ENCODE measurements at places on chromosomes 2 and 18. TPM values are rescaled to one million over a fixed set of nuclear protein-coding genes. Genes with fewer than 3 reads are reported as not detected.

- no peak for DNase-seq
Measured at GRCh38 chr2:133431289-133431688, 137.0 kb downstream of the NCKAP5 start.

DNA sequence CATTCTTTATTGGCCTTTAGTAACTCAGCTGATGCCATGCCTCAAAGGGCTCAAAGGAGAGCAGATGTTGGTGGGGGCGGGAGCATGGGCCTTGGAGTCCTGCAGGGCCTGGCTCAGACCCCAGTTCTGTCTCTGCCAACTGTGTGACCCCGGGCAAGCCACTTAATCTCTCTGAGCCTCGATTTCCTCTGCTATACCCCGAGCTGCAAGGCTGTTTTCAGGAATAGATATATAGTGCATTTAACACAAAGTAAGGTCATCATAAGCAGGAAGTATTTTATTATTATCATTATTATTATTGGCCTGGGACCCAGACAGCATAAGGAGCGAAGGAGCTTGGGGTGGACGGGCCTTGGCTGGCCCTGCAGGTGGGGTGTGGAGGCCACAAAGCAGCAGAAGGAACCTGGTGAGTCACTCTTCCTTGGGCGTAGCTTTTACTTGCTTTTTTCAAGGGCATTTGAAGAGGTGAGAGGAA, 162.7 kb downstream of the INHBB start:
- no peak for DNase-seq

DNA sequence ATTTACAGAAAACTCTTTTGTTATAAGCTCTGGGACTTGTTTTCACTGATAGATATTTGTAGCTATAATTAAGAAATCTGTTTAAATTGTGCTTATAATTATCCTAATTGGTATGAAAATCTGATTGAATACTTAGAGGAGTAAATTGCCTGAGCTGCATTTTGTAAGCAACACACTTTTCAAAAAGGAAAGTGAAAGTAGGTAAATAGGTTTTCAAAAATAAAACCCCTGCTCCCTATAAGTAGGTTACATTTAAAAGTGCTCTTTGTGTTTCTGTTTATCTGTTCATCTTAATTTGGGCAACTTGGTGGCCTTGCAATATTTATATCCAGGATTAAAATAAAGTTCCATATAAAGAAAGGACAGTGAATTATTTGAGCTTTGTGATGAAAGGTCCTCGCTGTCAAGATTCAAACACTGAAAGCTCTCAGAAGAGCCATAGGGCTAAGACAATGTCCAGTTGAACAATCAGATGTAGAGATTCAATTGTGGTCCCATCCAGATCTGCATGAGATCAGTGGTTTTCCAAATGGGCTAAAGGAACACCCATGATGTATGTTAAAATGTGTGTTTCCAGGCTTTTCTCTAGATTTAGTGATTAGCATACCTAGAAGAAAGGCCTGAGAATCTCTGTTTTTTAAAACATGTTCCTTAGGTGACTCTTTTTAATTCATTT, 371.6 kb downstream of the RPRM start:
- peak; percentile 1 for DNase-seq

DNA sequence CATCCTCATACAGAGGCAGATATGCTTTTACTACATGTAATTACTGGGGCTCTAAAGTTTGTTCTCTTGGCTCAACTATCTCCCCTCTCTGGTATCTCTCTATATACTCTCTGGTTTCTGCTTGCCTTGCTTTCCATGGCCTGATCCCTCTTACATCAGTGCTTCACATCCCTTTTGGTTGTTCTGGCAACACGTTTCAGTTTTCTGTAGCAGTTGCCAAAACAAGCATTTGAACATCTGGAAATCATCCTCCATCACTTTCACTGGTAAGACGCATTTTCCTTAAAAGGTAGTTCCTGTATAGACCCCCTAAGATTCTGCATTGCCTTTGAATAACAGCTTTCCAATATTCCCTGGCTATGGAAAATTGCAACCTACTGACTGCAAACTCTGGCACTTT, 25.9 kb downstream of the COL5A2 start:
- no peak for DNase-seq

DNA sequence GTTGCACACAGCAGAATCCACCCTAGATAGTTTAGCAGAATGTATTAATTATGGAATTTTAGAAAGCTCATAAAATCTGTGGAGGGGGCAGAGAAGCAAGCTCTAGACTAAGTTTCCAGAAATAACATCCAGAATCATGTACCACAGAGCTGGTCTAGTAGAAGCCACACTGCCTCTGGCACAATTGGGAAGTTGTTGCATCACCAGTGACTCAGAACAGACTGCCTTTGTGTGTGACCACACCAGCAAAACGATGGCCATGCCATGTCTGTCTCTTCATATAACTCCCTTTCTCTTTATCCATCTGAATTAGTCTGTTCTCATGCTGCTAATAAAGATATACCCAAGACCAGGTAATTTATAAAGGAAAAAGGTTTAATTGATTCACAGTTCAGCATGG, 158.9 kb downstream of the CCDC148 start:
- no peak for DNase-seq

DNA sequence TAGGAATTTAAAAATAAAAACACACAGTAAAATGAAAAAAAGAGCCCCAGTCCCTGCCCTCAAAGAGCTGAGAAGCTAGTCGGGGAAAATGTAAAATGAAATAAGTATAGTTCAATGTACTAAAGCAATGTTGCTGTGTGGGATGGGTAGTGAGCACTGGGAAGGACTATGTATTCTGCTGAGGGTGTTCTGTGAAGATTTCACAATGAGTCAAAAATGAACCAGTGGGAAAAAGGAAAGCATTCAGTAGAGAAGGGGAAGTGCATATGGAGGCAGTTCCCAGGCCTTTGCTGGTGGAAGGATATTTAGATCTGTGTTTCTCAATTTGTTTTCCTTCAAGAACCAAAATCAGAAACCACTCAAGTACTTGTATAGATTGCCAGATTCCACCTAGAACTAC, 1094.7 kb upstream of the KLHL29 start:
- DNase-seq: no peak

RAD51AP2 gene
- polyA plus RNA-seq: not detected

DNA sequence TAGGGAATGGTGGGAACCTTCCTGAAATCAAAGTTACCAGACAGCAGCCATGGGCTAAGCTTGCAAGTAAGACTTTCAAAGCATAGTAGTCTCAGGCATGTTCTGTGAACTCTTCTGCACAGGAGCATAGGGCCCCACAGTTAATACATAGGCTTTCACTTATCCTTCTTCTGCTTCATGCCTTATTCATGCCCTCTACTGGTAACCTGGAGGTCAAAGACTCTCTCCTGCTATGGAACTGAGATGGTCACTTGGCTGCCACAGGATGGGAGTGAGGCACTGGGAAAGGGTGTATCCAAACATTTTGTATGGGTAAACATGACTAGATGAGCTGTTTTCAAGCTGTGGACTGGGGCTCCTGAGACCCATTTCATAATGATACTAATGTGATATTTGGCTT, 49.1 kb upstream of the ZNF638 start:
- DNase-seq: no peak

DNA sequence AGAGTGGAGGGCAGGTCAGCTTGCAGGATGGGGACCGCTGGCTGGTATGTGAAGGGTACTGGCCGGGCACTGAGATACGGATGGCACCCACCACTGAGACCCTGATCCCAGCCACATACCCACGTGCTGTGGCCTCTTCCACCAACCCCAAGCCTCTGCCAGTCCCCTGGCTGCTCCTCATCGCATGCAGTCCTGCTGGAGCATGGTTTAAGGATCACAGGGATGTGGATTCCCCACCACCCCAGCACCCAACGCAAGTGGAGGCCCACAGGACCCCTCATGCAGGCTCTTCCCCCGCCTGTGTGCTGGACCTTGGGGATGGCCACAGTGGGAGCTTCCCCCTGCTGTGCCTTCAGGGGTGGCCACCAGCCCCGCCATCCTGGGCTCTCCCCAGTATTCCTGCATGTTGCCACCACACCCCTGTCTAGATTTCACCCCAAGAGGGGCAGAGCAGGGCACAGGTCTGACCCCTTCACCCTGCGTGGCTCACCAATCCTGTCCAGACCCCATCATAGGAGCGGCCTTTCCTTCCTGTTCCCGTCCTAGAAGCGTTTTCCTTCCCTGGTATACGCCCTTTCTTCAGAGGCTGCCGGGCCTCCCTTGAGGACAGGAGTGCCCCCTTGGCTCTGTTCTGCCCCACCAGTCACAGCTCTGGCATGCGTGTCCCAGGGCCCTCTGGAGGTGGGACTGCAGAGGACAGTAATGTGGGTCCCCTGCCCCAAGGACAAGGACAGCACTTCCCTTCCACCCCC, 18.3 kb downstream of the MLPH start:
- DNase-seq: no peak

DNA sequence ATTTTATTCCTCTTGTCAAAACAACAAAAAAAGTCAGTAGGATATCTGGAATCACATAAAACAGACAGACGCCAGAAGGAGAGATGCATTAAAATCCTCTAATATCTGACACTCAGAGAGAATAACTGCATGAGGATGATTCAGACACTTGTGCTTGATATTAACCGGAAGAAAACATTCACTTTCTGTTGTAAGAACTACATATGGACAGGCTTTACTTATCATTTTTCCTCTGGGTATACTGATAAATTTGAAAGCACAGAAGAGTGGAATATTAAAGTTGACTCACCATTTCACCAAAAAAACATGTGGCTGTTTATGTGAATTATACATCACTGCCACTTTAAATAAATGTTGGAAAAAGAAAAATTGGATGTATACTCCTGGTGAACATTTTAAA, 589.1 kb upstream of the CDH2 start:
- DNase-seq: no peak

KIF1A gene
- polyA plus RNA-seq: 0.18 TPM

- DNase-seq: no peak
Measured at GRCh38 chr2:27829791-27830190, 58.3 kb downstream of the MRPL33 start.

DNA sequence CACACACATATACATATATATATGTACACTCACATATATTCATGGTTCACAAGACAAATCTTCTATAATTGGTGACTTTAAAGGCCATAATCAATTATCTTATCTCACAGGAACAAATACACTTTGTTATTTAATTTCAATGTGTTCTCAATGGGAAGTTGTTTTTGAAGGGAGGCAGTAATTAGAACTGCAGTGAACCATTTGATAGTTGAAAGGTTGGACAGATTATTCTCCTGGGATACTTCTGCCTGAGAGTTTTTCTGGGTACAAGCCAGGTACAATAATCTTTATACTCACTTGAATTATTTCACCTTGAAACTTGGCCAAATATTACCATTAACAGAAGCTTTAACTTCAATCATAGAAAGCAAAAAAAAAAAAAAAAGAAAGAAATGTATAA, 546.6 kb upstream of the LRRTM4 start:
- no peak for DNase-seq

GRCh38 chr2:31735716-31736115, 155.0 kb upstream of the SRD5A2 start:
- DNase-seq: no peak

C2orf66 gene
- polyA plus RNA-seq: not detected

PPP1R7 gene
- 174 TPM for polyA plus RNA-seq

DNA sequence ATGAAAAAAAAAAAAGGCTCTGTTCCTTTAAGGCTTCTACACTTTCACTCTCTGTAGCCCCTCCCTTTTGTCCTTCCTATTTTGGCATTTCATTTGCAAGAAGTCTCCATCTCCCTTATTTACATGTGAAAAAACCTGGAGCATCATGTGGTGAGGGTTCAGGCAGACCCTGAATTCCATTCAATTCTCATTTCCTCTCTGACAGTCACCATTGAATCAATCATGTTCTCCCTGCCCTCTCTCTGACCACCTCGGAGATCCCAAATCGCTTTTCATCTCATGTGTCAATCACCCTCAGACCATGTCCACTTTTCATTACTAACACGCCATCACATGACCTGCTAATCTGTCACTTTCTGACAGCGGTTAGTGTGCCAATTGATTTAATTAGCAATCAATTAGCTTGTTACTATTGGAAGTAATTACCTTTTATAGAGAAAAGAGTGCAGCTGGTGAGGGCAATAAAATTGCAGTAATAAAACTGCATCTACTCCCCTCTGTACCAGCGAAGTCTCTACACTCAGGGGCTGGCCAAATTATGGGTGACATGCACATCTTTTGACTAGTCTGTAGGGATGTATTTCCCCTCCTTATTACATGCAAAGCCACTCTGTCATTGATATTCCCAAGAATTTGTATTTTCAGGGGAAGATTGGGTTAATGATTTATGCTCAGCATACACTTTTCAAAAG, 317.4 kb downstream of the EN1 start:
- DNase-seq: no peak

GRCh38 chr2:72824224-72824842, 1.5 kb downstream of the EXOC6B start:
- no peak for DNase-seq

DNA sequence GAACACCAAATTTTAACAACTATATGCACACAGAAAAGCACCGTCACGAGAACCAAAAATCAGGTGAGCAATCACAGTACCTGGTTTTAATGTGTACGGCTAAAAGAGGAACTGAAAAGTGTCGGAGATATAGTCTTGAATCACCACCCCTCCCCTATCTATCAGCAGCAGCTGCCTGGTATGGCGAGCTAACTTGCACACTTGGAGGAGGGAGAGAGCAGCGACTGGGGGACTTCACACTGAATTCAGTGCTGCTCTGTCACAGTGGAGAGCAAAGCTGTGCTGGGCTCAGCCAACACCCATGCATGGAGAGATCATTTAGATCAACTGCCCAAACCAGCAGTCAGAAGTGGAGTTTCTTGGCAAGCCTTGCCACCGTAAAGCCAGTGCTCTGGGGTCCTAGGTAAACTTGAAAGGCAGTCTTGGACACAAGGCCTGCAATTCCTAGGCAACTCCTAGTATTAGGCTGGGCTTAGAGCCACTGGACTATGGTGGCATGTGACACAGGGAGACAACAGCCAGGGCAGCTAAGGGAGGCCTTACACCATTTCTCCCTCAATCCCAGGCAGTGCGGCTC, 89.2 kb upstream of the CD226 start:
- DNase-seq: peak; percentile 79

DNA sequence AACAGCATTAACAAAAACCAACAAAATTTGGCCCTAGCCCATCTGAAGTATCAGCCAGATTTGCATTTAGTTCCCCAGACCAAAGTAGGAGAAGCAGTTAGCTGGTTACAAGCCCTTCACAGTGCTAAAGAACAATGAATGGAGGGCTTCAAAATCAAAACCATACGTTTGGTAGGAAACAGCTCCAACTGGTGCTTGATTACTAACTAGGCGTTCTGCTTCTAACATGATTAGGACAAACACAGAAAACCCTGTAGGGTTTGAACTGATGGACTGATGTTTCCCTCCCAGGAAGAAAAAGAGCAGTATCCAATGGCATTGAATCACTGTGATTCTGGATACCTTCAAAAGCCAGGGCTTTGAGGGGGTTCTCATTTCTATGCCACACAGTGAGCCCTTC, 20.5 kb upstream of the STAT4 start:
- DNase-seq: no peak

ZNF521 gene
- polyA plus RNA-seq: not detected

- DNase-seq: no peak
Measured at GRCh38 chr2:135149251-135149650, 97.2 kb downstream of the RAB3GAP1 start.

UGT1A8 gene
- not detected for polyA plus RNA-seq

- no peak for DNase-seq
Measured at GRCh38 chr2:190930411-190930810, 49.8 kb downstream of the GLS start.
